ENCODE measurements at places on chromosomes 2 and 18.

- DNase-seq = no peak
These were observed 144.4 kb downstream of the MBP start for GRCh38 chr18:76988031-76988826.

GRCh38 chr2:11022064-11022463, 110.3 kb downstream of the KCNF1 start:
- DNase-seq = no peak

- DNase-seq = no peak
These were observed 55.1 kb downstream of the MREG start for GRCh38 chr2:215958257-215958656.

DNA sequence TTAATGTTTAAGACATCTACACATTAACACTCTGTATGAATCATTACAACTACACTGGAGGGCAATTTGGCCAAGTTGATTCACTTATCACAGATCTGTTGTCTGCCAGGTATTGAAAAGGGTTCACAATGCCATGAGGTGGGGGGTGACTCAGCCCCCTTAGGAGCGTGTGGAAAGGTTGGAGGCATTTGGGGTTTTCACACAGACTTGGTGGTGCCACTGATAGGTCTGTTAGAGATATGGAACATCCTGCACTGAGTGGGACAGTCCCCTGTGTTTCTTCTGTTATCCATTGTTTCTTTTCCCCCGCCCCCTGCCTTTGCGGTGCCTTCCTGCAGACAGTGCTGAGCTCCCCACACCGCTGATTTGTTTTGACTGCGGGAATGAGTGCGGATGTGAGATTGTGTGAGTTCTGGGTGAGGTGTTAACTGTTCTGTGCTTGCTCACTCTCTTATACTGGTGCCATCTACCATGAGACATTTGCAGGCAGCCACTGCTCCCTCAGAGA, 9.3 kb upstream of the TSN start:
- no peak for DNase-seq

DNA sequence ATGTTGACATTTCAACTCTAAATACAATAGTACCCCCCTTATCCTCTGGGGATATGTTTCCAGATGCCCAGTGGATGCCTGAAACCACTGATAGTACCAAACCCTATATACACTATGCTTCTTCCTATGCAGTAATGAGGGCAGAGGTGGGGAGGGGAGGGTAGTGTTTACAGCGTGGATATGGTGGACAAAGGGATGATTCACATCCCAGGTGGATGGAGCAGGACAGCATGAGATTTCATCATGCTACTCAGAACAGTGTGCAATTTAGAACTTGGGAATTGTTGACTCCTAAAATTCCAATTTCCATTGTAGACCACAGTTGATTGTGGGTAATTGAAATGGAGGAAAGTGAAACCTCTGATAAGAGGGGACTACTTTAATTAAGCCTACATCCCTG, 75.4 kb downstream of the TSN start:
- no peak for DNase-seq

GRCh38 chr2:241990466-241990865, 120.9 kb downstream of the RTP5 start:
- DNase-seq = no peak

DNA sequence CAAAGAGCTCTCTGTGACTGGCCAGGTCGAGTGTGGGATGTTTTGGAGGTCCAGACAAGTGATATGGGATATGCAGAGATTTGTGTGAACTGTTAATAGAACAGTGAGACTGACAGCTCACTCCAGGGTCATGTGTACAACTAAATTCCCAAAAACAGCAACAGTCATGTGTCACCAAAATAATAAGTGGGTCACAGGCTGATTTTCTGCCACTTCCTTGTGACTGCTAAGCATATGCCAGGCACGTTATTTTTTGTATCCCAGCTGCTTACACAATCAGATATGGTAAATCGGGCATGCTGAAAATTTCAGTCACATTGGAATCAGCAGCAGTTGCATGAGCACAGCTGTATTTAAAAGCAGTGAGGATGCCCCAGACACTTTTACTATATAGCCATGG, 198.7 kb downstream of the PTGR3 start:
- no peak for DNase-seq

DNA sequence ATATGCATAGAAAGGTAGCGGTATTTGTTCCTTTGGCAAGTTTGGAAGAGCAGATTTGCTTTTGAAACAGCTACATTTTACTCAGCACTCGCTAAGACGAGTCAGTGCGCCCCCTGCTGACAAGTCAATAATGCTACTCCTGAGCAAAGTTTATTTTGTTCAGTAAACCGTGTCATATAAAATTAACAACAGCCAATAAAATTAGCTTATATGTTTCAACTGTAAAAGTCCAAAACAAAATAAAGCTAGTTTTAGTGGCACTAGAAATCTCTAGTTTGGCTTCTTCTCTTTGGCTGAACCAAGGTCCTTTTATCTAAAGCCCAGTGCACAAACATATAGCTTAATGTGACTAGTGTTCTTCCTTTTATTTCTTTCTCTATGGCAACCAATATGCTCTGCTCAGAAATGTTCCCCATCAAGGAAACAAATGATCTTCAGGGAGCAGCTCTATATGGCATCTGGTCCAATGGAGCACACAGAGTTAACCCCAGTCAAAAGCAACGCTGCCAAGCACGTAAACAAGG, 4.2 kb upstream of the POU3F3 start:
- peak; percentile 59 for DNase-seq

- no peak for DNase-seq
These were observed 79.4 kb upstream of the FAM117B start for GRCh38 chr2:202555356-202555755.

DNA sequence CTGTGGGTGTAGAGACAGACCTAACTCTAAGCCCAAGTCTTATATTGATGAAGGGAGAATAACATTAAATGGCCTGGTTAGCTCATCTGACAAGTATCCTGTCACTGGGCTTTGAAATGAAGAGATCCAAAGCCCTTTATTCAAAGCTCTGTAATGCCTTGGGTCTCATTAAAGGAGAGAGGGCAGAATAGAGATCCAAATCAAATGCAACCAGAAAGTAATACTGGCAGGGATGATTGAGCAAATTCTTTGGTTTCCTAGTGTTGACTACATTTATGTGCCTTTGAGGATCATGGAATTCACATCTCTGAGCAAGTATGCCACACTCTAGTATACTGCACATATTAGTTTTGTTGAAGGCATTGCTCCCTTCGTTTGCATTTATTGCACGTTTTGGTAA, 147.9 kb upstream of the CAVIN2 start:
- DNase-seq = no peak

GRCh38 chr2:236899146-236899545, 186.5 kb upstream of the COPS8 start:
- DNase-seq = no peak

DNA sequence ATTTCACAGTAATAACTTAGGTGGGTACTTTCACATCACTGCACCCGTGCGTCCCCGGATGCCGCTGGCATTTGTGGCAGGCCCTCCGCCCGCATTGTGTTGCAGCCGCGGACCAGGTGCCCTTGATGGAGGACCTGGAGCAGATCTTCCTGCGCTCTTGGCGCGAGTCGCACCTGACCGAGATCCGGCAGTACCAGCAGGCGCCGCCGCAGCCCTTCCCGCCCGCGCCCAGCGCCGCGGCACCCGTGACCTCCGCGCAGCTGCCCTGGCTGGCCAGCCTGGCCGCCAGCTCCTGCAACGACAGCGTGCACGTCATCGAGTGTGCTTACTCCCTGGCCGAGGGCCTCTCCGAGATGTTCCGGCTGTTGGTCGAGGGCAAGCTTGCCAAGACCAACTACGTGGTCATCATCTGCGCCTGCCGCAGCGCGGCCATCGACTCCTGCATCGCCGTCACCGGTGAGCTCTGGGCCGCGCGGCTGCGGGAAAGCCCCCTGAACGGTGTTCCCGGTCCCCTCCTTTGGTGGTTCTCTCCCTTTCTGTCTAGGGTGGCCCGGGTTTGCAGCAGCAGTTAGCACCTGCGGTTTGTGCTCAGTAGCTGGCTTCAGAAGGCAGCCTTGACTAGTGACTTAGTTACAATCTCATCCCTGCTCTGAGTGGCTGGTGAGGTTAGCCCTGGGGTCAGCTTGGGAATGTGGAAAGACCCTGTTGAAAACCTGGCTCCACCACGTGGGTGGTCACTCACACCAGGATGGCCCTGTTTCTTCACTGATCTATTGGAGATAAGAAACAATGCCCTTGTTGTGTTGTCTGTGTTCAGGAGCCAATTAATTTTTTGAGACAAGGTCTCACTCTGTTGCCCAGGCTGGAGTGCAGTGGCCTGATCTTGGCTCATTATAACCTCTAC, 59.1 kb downstream of the GREB1 start:
- DNase-seq = no peak

DNA sequence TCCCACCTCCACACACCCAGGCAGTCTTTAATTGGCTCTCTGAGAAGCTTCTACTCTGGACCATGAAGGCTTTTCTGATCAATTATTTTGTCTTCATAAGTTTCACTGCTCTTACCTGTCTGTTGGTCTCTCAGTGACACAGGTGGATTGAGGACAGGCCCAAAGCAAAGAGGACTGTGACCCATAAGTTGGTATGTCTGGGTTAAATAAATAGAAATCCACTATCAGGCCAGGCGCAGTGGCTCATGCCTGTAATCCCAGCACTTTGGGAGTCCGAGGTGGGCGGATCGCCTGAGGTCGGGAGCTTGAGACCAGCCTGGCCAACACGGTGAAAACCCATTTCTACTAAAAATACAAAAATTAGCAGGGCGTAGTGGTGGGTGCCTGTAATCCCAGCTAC, 2.7 kb upstream of the SLC16A14 start:
- no peak for DNase-seq

DNA sequence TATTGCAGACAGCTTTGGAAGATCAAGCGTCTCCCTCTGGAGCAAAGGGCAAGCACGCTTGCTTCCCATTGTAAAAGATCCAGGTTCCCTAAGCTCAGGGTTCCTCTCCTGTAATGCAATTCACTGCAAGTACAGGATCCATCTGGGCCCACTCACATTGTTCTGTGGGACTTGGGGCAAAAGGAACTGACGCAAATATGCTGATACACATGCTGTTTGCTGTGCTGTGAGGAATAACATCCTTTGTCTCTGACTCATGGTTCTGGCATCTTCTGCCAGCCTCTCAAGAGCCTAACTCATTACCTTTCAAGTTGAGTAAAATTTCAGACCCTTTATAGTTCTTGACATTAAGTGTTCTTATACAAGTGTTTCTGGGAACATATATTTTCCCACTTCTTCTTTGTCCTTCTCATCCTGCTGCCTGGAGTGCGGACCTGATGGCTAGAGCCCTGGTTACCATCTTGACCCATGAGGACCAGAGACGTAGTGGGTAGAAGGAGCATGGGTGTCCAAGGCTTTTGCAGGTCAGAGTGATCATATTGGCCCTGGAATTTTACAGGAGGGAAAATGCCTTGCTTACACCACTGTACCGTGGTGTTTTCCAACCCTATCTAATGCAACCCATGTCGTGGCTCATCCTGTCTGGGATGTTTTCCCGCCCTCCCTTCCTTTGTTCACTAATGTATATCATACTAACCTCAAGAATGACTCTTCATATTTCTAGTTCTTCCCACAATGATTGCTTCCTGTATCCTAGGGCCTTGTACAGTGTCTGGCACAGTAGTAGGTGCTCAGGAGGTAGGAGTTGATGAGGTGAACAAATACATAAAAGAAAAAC, 145.7 kb upstream of the GLI2 start:
- DNase-seq = no peak

- no peak for DNase-seq
These were observed 96.8 kb downstream of the ST6GAL2 start for GRCh38 chr2:106789185-106789584.

DNA sequence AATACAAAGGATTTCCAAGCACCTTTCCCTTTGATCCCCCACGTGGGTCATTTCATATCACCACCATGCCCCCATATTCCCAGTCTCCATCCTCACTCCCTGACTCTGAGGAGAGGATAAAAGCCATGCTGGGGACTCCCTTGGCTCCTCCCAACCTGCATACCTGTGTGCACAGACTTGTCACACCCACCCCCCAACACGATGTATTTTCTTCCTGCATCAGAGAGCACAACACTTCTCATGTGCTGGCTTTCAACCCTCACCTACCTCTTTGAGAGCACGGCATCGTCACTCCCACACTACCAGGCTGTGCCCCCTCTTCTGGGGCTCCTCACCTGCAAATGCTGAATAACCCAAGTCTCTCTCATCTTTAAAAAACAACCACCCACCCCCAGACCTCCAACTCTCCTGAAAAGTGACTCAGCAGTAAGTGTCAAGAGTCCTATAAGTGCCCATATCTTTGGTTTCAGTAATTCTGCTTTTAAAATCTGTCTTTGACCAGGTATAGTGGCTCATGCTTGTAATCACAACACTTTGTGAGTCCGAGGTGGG, 53.1 kb downstream of the AP1S3 start:
- DNase-seq = no peak

DNA sequence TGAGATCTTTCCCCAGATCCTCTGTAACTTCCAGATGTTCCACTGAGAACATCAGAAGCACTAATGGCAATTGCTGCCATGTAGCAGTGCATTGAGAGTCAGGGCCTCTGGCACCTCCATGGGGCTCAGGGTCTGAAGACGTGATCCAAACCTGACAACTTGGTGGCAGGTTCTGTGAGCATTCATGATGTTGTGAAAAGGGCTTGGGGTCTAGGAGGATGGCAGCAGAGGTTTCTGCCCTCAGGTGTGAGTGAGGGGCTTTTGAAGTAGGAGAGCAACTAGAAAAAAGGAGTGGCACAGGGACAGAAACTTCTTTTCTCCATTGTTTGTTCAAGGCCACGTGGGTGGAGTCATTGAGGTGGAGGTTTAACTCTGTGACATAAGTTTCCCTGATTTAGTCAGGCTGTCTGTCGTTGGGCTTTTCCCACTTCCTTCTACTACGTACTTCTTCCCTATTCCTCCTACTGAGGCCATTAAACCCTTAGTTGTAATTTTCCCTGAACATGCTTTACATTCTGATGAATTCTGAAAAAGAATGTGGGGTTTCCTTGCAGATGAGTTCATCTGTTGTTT, 13.1 kb downstream of the CFLAR start:
- no peak for DNase-seq

- no peak for DNase-seq
These were observed 570.1 kb upstream of the SYT4 start for GRCh38 chr18:43847164-43848091.

- no peak for DNase-seq
These were observed 103.3 kb upstream of the RBBP8 start for GRCh38 chr18:22829781-22830180.

- DNase-seq = no peak
These were observed 418.8 kb upstream of the HNRNPA3 start for GRCh38 chr2:176793792-176794191.

DNA sequence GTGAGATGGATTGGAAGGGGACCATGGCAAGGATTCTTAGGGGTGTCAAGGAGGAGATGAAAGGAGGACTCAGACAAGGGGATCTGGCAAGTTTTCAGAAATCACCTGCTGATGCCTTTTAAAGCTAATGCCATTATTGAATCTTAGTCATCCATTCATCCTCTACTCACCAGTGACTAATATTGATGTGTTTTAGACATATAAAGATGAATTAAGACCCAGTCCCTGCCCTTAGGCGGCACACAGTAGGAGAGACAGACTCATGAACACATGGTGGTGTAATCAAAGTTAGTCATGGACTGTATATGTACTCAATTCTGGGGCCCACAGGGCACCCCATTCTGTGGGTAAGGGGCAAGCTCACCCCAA, 56.5 kb upstream of the ATL2 start:
- no peak for DNase-seq

- no peak for DNase-seq
These were observed 86.8 kb upstream of the UXS1 start for GRCh38 chr2:106280722-106281446.

Measured in stimulated activated CD4-positive, alpha-beta T cell treated with anti-CD3 and anti-CD28 coated beads, Interleukin-1b, Interleukin-23, amount 100 ng/mL, for 4 hours (primary cell).